ENCODE measurements at places on chromosomes 16 and 17.

- no peak for DNase-seq
Measured at GRCh38 chr16:51971184-51971583, 575.8 kb downstream of the TOX3 start.

GRCh38 chr16:85915125-85915845 is 16.3 kb downstream of the IRF8 start:
- no peak for DNase-seq

DNA sequence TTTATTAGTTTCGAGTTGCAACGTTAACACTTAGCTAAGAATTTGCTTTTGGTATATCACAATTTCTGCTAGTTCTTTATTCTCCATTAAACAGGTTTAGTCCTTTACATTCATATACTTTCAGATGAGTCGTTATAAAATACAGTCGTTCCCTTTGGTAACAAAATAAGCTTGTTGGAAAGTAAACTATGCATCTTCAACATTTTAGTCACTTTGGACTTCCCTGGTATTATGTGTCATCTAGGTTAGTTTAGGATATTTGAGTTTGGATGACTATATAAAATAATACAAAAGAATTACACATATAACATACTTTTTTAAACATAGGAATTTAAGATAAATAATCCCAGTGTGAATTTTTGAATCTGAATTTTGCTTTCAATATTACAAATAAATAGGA is 351.5 kb downstream of the BCAS3 start:
- DNase-seq = no peak

DNA sequence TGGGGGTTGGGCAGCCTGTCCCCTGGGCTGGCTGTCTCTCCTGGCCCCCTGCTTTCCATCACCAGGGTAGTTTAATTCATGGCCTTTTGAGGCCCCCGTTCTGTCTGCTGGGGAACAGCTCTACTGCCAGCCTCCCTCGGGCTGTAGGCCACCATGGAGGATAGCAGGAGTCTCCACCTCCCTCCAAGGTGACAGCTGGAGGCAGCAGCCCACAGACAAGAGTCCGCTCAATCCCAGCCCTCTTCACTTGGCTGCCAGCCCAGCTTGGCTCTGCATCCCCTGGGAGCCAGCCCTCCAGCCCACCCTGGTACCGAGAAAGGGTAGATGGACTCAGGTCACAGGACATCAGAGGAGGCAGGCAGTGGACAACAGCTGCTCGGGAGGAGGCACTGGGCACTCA is 194.6 kb upstream of the SDK2 start:
- no peak for DNase-seq

DNA sequence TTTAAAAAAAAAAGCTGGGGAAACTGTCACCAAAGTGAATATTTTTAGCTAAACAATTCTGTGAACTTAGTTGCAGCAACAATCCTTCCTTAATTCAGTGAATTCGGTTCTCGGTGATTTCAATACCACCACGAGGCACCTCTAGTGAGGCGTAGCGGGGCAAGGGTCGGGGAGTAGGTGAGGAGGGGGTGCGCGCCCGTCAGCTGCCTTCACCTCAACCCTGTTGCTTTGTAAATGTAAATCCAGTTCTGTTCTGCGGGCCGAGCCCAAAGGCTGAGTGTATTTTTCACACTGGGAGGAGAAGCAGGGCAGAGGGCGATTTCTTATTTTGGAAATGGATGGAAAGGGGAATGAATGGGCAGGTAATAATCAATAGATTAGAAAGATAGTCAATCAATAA is 17.4 kb downstream of the SALL1 start:
- DNase-seq = no peak

- no peak for DNase-seq
Measured at GRCh38 chr16:81319221-81319912, 4.6 kb downstream of the GAN start.

DNA sequence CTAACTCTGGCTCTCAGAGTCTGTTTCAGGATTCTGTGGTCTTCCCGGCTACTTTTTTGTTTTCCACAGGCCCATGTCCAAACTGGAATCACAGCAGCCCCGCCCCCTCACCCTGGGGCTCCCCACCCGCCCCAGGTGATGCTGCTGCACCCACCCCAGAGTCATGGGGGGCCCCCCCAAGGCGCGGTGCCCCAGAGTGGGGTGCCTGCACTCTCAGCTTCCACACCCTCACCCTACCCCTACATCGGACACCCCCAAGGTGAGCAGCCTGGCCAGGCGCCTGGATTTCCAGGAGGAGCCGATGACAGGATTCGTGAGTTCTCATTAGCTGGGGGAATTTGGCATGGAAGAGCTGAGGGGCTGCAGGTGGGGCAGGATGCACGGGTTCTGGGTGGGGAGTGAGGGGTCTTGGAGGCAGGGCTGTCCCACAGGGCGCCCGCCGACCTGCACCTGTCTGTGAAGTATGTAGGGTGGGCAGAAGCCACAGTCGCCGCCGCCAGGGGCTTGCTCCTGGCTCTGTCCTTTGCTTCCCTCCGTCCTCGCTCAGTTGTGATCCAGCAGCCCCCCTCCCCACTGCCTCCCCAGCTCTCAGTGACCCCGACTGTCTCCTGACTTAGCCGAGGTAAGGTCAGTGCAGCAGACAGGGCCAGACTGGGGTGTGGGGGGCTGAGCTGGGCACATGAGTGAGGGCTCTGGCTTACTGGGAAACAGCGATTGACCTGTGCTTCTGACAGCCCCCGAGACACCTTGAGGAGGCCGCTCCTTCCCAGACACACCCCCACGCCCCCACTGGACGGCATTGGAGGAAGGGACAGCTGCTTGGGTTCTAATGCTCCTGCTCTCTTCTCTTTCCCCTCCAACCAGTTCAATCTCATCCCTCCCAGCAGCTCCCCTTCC is 10.0 kb downstream of the TUFM start:
- no peak for DNase-seq

- DNase-seq = no peak
Measured at GRCh38 chr16:31193874-31194273, 8.7 kb downstream of the PYCARD start.

DNA sequence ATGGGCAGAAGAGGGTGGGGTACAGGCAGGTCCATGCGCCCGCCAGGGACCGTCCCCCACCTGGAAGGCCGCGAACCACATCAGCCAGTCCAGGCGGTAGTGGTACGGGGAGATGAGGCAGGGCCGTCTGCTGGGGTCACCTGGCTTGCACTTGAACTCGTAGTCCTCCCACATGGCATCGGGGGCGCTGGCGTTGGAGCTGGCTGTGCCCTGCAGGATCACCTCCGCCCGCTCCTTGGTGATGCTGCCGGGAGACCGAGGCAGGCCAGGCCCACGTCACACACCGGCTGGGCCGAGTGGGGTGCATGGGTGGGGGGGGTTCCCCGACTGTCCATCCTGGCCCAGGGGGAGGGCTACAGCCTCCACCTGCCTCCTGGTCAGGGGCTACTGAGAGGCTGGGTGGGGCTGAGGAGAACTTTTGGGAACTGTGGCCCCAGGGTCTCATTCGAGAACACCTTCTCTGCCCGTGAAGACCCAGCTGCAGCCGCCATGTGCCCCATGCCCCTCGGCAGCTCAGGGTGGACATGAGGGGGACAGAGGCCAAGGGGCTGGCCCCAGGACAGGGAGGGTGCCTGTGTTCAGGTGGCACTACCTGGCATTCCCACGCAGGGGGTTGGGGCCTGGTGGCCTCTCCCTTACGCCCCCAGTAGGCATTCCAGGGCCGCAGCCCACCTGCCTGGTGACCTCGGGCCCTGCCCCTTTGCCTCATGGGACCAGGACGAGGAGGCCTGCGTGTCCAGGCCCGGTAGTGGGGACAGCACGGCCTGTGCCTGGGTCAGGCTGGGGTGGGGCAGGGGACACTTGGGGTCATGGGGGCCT is 69.5 kb upstream of the GNG13 start:
- no peak for DNase-seq

DNA sequence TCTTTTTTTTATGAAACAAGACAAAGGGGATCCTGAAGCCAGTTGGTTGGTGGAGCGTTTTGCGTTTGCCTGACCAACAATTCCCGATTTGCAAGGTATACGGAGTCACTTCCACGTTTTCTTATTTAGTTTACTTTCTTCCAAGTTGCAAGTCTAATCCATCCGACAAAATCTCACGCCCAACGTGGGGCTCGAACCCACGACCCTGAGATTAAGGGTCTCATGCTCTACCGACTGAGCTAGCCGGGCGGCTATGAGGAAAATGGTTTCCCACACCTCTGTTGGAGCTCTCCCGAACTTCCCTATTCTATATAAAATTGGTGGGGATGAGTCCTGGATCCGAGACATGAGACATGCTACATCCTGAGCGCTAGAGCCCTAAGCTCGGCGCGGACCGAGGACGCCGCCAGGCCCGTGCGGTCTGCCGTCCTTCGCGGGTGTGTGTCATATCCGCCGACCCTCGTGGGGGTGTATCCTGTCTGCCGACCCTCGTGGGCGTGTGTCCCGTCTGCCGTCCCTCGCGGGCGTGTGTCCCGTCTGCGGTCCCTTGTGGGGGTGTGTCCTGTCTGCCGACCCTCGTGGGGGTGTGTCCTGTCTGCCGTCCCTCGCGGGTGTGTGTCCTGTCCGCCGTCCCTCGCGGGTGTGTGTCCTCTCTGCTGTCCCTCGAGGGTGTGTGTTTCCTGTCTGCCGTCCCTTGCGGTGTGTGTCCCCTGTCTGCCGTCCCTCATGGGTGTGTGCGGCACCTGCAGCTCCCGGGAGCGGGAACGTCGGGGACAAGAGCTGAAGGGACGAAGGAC is 22.6 kb downstream of the ZNF213 start:
- DNase-seq = peak; percentile 73

DNA sequence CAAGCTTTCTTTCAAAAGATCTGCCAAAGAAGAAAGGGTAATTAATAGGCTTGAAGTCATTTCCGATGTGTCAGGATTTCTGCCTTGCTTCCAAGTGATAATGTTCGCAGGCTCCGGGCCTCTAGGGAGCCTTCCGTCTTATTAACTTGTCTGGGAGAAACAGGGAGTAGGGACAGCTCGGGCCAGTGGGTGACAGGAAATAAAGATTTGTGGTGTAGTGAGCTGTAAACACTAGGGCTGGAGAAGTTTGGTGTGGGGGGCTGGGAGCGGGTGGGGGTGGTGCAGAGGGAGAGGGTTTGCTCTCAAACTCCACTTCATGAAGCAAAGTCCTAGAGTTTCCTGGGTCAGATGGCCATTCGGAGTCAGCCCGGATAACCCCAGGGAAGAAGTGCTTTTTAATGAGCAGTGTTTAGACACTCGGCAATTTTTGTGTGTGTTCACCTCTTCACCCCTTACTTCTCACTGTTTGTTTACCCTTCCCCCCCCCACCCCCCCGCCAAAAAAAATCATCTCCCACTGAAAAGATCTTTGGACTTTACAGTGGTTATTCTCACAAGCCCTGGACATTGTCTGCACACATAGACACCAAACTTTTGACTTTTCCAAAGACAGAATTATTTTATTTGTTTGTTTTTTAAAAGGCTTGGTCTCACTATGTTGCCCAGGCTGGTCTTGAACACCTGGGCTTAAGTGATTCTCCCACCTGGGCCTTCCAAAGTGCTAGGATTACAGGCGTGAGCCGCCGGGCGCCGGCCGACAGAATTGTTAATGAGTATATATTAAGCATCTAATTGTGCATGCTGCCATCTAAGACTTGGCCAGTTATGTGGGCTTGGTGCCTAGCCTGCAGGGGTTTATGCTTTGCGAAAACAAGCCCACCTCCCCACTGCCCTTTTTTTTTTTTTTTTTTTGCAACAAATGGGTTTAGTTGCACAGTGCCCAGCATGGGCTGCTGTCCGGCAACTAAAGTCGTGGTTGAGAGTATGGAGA is 196.4 kb downstream of the CCDC182 start:
- no peak for DNase-seq

DNA sequence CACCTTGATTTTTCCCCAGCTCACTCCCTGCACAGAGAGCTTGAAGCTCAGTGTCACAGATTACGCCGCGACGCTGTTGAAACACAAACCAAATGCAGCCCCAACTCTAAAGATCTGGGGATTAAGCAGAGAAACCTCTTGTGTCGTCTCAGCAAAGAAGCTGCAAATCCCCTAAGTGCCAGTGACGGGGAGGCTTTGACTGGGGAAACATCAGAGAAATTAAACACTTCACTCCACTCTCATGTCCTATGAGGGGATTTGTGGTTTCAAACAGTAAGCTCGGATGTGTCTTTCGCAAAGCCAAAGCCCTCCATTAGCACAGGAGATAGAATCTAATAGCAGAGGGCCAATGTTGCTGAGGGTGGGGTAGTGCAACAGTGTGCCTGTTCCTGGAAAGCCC is 233.7 kb downstream of the HS3ST4 start:
- no peak for DNase-seq

DNA sequence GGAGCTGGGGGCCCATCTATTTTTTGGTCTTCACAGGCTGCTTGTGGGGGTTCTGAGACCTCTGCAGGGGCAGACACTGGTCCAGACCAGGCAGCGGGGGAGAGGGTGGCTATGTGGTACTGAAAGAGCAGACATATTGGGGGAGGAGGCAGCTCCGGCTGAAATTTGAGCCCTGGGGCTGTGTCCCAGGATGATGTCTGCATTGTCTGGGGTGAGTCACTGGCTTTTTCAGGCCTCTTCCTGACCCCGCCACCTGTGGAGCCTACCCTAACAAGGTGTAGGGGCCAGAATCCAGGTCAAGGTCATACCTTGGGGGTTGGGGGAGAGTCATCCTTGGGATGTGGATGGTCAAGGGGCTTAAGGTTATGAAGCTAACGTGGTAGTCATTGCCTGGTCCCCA is 2.4 kb downstream of the CORO6 start:
- no peak for DNase-seq

GRCh38 chr16:30066761-30067583 is 1.4 kb downstream of the ALDOA start:
- no peak for DNase-seq

- DNase-seq = no peak
Measured at GRCh38 chr17:35731917-35732805, 722 bp downstream of the RASL10B start.

DNA sequence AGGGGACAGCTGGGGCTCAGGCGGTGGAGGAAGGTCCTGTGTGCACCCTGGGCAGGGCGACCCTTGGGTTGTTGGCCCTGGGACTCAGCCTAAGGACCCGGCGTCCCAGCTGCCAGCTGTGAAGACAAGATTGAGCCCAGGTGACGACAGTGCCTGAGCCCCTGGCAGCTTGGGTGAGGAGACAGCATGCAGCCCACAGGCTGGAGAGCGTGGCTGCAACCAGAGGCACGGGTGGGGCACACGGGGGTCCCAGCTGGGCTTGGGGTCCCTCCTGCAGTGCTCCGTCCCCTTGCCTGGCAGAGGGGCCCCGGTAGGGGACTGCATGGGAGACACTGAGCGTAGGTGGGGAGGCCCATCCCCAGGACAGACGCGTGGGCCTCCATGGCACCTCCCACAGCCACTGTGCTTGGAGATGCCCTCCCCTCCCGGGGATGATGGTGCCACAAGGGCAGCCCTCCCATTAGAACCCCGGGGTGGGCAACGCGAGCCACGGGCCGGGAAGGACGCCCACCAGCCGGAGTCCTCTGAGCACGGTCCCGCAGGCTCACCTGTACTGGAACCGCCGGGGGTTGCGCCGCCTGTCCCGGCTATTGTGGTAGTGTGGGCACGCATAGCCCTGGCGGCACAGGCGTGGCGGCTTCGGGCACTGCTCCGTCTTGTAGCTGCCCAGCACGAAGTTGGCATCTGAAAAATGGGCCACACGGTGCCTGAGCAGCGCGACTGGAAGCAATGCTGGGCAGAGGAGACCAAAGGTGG is 15.5 kb downstream of the UNKL start:
- no peak for DNase-seq
